Left kidney (tissue), 8 donors: ENCODE measurements at places on chromosomes 4 and X.
A peak's percentile ranks its signal among the peaks of the same experiment; 100 is the strongest.

DNA sequence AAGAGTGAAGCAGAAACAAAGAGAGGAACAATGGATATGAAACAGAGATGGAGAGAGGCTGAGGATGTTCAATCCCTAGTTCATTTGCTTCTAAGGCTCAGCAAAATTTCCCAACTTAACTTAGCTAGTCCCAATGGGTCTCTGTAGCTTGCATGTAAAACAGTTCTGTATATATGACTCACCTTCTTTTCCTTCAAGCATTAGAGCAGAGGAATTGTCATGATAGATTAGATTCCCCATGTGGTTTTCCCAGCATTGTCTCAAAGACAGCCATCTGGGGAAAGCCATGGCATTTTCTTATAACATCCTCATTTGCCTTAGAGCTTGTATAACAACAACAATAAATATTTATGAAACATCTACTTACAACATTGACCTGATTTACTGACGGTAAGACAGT, 93.9 kb upstream of the GATB start:
- no peak for DNase-seq

DNA sequence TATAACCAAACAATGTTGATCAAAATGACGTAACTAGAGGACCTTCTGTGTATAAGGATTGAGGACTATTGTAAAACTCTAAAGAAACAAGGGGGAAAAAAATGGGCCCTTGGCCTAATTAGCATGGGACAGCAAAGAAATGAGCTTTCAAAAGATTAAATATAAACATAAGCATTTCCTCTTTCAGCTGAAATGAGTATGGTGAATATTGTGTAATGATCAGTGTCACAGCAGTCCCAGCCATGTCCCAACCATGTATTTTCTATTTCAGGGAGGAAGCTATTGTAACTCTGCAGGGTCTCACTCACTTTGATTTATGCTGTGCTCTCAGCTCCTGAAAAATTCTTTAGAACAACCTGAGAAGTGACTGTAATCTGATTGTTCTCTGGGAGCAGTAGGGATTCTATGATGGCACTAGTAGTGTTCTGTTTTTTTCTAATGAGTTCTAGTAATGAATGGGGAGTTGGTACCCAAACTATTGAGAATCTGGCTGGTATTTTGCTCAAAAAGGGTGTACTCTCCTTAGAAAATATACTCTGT, 25.8 kb downstream of the ANXA10 start:
- no peak for DNase-seq

- no peak for DNase-seq
Observed at GRCh38 chrX:77595848-77596247, 148.7 kb downstream of the FGF16 start.

- no peak for DNase-seq
Observed at GRCh38 chrX:120299928-120300327, 11.3 kb downstream of the TMEM255A start.

DNA sequence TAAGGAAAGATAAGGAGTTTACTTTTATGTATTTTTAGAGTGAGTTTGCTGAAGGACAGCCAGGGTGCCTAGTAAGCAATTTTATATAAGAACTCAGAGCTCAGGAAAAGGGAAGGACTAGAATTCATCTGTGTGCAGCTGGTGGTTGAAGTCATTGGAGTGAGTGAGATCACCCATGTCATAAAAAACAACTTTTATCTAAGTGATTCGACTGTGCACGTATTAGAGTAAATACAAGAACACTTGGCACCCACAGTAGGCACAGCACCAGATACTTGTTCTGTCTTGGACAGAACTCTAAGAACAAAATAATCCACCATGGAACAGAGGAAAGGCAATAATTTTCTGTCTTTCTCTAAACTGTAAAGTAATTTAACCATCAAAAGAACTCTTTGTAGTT, 31.6 kb downstream of the SYNPO2 start:
- DNase-seq = no peak

DNA sequence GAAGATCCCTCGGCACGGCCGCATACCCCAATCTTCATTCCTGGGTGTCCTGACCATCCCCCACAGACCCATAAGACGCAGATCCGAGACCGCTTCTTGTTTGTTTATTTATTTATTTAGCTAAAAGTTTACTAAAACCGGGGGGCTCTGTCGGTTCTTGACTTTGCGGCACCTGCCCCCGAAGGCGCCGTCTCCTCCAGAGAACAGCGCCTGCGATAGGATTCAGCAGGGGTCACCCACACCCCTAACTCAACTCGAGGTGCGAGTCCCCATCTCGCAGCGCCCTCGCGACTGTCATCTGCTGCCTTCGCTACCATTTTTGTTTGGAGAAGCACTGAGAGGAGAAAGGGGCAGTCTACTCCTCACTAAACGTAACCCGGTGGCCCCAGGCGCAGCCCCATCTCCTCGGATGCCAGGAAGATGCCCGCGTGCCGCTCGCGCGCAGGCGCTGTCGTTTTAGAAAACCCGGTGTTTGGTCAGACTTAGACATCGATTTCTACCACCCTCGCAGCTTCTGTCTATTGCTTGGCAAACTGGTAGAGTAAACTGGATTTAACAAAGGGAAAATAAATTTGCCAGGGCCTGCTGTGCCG, 18.9 kb upstream of the GPR101 start:
- no peak for DNase-seq

- no peak for DNase-seq
Observed at GRCh38 chr4:94634271-94634670, 123.5 kb upstream of the BMPR1B start.

DNA sequence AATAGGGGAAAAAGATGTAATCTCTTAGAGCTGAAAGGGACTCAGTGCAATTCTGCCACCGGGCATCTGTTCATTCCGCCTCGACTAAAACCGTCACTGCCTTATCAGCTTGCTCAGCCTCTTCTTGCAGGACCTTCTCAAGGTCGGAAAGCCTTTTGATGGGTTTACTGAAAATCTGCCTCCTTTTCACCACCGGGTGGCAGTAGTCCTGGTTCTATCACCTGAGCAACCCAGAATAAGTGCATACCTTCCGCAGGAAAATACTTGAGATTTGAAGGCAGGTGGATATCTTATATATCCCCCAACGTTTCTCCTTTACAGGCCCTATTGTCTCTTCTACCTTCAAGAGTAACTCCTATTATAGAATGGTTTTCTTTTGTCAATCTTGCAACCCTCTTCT, 103.4 kb upstream of the PAK3 start:
- DNase-seq = peak; percentile 12

GRCh38 chr4:163165217-163166017, 1.3 kb downstream of the NAF1 start:
- no peak for DNase-seq

GRCh38 chr4:1985294-1985693, 23.5 kb downstream of the NELFA start:
- no peak for DNase-seq

DNA sequence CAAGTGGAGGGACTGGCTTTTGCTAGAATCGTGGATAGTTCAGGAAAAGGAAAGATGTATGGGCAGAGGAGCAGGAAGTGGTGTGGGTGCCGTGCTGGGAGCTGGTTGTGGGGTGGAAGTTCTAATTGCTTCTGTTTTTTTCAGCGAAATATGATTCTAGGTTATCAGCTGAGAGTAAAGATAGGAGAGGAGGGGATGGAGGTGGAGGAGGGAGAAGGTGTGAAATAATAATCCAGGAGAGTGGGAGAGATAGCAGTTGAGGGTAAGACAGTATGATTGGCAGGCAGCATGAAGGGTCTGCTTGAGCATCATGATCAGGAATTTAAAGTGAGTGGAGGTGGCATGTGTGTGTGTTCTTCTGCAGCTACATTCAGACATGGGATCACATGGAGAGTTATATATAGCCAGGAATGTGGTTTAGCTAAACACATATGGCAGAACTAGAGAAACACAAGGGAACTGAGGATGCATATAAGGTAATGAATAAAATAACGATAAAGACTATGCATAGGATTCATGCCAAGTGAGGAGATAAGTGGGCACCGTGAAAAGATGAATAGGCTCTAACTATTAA, 133.7 kb downstream of the ANK2 start:
- DNase-seq = no peak

DNA sequence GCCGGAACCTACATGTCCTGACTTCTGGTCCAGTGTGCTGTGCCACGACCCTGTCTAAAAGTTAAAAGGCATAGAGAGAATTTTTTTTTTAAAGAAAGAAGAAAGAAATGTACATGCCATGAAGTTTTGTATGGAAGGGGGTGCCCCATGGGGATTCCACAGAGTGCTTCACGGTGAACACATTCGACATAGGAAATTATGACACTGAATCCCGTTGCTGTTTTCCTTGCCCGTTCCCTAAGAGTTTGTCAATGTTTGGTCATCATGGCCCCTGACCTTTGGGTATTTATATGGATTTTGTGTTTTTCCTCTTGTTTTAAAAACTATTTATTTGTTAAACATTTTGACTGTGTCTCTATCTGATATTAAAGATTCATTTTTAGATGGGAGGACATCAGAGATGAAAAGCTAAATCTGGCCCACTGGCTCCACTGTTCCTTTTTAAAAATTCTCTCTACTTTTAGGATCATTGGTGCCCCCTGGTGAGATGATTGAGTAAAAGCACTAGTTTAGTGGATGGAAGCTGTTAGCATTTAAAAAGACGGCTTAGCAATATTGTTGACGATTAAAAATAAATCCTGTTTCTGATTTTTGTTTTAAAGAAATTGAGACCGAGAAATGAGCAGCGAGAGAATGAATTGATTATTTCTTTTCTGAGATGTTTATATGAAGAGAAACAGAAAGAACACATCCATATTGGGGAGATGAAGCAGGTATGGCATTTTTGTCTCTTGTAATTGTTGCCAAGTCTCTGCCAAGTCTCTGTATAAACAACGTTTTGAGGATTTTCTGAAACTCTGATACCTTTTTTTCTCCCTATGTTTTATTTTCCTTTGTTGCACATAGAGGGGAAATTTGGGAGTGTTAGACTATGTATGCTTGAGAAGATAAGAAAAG, 75.0 kb downstream of the PTTG2 start:
- peak; percentile 69 for DNase-seq

DNA sequence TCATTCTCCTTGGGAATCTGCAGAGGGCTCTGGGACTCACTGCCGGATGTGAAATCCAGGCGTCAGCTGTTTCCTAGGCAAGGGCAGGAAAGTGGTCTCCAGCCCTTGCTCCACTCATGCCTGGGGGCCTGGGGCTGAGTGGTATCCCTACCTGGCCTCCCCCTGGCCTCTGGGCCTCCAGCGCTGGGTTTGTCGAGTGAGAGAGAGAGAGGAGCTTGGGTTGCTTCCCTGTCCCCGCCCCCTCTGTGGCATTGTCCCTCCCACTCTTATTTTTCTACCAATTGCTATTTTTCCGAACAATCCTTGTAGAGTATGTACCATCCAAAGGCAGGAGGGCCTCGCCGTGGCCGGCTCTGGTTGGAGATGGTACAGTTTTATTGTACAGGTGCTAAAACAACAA, 53.1 kb downstream of the ELF4 start:
- no peak for DNase-seq

- DNase-seq = no peak
Observed at GRCh38 chrX:39117101-39117500, 315.8 kb downstream of the MID1IP1 start.

DNA sequence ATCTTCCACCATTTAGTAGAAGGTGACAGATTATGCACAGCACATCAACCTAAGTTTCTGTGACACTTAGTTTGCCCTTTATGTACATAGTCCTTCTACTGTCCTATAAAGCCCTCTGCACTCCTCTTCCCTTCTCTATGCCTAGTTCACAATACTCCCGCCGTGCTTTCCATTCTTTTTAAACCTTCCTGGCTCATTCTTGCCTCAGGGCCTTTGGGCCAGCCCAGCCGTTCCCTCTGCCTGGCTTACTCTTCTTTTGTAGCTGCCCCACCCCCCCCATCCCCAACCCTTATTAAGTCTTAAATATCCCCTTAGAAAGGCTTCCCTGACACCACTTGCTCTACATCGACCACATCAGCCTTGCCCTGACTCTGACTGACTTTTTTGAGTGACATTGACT, 33.0 kb downstream of the SGMS2 start:
- no peak for DNase-seq
